ENCODE measurements at places on chromosomes 12 and 14.

DNA sequence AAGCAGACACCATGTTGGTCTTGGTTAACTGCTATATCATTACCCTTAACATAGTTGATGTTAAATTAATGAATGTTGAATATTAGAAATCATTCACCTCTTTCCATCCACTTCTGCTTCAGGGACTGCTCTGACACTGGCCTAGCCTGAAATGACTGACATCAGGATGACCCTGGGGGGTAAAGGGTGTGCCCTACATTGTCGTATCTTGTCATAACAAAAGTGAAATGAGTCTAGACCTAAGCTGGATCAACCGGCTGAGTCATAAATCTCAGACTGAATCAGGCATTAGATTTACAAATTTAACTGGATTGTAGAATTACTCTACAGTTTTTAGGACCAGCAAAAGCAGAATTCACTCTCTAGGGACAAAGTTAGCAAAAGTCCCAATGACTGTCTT is 35.3 kb downstream of the KICS2 start:
- no peaks in the 10 kb centered on the region for H3K27me3 ChIP-seq
- H3K4me1 ChIP-seq: no peaks in the 10 kb centered on the region
- no peak overlapping the region for H3K27ac ChIP-seq
- DNase-seq: no peak
- H3K4me3 ChIP-seq: no peak overlapping the region
- H3K36me3 ChIP-seq: no peaks in the 10 kb centered on the region

DNA sequence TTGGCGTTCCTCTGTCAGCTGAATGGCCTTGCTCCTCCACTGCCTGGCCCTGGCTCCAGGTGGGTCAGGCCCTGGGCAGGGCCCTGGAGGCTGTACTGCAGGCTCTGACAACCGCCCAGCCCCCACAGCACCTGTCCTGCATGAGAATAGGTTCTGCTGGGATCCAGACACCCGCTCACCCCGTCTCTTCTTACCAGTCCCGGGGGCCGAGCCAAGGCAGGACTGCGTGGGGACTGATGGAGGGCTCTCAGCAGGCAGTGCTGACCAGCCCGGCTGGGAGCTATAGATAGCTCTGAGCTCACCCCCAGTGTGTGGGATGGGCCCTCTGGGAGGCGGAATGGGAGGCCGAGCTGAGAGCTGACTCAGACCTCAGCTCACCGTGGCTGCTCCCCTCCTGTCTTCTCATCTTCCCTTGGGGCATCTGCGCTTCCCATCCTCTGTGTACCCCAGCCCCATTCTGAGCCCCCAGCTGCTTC is 39.6 kb downstream of the TEAD4 start:
- DNase-seq: peak; percentile 71
- no peak overlapping the region for H3K27ac ChIP-seq
- H3K27me3 ChIP-seq: peaks cover 5% of the 10 kb centered on the region
- peaks cover 31% of the 10 kb centered on the region for H3K4me1 ChIP-seq
- H3K36me3 ChIP-seq: no peaks in the 10 kb centered on the region

GRCh38 chr12:13631873-13632272 is 349.5 kb downstream of the GRIN2B start:
- H3K36me3 ChIP-seq: no peaks in the 10 kb centered on the region
- no peak overlapping the region for H3K4me3 ChIP-seq
- no peaks in the 10 kb centered on the region for H3K4me1 ChIP-seq
- no peak overlapping the region for H3K27ac ChIP-seq
- H3K27me3 ChIP-seq: peaks cover 2% of the 10 kb centered on the region
- DNase-seq: no peak

GRCh38 chr12:23376238-23376637 is 573.2 kb downstream of the SOX5 start:
- no peaks in the 10 kb centered on the region for H3K4me1 ChIP-seq
- DNase-seq: no peak
- H3K27ac ChIP-seq: no peak overlapping the region
- no peak overlapping the region for H3K4me3 ChIP-seq
- no peaks in the 10 kb centered on the region for H3K27me3 ChIP-seq
- peaks cover 18% of the 10 kb centered on the region for H3K36me3 ChIP-seq

DNA sequence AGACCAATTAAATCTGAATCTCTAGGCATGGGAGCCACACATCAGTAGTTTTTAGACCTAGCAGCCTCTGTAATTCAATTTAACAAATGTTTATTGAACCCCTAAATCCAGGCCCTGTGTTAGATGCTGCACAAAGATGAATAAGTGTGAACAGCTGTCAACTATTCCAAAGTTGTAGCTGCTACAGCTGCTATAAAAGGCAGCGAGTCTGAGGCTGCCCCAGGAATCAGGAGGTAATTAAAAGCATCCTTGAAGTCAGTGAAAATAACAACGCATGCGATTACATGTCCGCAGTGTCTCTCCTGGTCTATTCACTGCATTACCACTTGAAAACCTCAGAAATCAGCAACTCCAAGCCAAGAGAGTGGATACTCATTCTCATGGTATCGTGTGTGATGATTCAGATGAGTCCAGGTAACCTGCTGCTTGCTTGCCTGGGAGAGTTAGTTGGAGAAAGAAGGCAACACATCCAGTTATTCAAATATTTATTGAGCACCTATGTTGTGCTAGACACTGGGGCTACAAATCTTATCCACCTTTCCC is 34.9 kb upstream of the DDHD1 start:
- H3K36me3 ChIP-seq: no peaks in the 10 kb centered on the region
- DNase-seq: no peak
- no peaks in the 10 kb centered on the region for H3K4me1 ChIP-seq
- no peak overlapping the region for H3K4me3 ChIP-seq

DNA sequence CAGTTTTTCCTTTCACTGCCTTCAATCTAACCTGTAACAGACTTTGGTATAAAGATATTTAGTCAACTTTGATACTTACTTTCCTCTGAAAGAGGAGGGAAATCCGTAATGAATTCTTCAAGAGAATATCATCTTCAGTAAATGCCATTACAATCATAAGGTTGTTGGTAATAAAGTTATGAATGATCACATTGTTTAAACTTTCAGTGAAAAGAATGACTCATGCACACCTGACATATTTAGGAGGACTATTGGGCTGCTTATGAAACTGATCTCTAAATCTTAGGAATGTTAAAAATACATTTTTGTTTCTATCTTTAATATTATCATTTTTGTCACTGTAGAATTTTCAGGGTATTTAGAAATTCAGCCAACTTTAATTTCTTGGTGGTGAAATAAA is 474.7 kb downstream of the SLC16A7 start:
- DNase-seq: no peak
- H3K4me1 ChIP-seq: no peaks in the 10 kb centered on the region
- H3K36me3 ChIP-seq: no peaks in the 10 kb centered on the region
- H3K4me3 ChIP-seq: no peak overlapping the region
- H3K27ac ChIP-seq: no peak overlapping the region

GRCh38 chr12:11768233-11768965 is 118.9 kb downstream of the ETV6 start:
- DNase-seq: no peak
- H3K4me3 ChIP-seq: no peak overlapping the region
- no peaks in the 10 kb centered on the region for H3K4me1 ChIP-seq
- no peaks in the 10 kb centered on the region for H3K36me3 ChIP-seq
- no peaks in the 10 kb centered on the region for H3K27me3 ChIP-seq
- no peak overlapping the region for H3K27ac ChIP-seq

- no peak overlapping the region for H3K27ac ChIP-seq
- H3K4me1 ChIP-seq: no peaks in the 10 kb centered on the region
- no peaks in the 10 kb centered on the region for H3K36me3 ChIP-seq
- no peak for DNase-seq
- no peak overlapping the region for H3K4me3 ChIP-seq
Observed at GRCh38 chr12:88952562-88952942, 372.3 kb upstream of the KITLG start.

GRCh38 chr12:123513805-123514204 is 19.7 kb downstream of the RILPL1 start:
- DNase-seq: no peak
- H3K4me3 ChIP-seq: no peak overlapping the region
- no peak overlapping the region for H3K27ac ChIP-seq
- H3K4me1 ChIP-seq: no peaks in the 10 kb centered on the region

DNA sequence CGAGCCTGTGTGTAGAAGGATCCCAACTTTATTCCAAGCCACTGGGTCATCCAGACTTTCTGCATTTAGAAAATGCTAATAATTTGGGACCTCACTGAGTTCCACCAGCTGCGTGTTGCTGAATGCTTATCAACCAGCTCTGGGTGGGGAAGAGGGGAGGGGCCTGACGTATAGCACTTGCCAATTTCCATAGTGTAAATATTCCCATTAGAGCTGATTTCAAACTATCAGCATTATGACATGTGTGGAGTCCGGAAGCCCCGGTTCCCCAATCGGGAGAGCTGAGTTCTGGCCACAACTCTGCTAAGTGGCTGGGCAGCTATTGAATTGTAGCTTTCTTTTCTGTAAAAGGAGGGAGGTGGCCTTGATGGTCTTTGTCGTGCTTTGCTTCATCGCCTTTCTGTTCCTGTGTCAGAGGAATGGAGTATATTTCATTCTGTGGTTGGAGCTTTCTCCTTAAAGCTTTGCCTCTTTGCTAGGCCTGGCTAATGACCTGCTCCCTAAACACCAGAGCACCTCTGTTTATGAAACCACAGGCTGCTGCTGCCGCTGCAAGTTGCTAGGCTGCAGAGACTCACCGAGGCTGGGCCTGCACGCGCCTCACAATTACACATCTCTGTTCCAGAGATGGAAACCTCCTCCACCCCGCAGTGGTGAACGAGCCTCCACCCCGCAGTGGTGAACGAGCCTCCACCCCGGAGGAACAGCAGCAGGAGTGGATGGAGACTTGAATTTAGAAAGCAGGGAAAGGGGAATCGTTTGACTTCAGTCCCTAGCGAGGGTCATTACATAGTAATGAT is 7.7 kb upstream of the BCL7A start:
- H3K4me3 ChIP-seq: no peak overlapping the region
- peaks cover 14% of the 10 kb centered on the region for H3K4me1 ChIP-seq
- DNase-seq: peak; percentile 12

GRCh38 chr12:6855322-6855721 is 3.4 kb downstream of the USP5 start:
- no peak overlapping the region for H3K4me3 ChIP-seq
- no peak for DNase-seq
- H3K27ac ChIP-seq: no peak overlapping the region
- peaks cover 10% of the 10 kb centered on the region for H3K27me3 ChIP-seq
- H3K4me1 ChIP-seq: peaks cover 13% of the 10 kb centered on the region
- H3K36me3 ChIP-seq: no peaks in the 10 kb centered on the region

- H3K4me3 ChIP-seq: no peak overlapping the region
- H3K36me3 ChIP-seq: no peaks in the 10 kb centered on the region
- no peak for DNase-seq
- no peak overlapping the region for H3K27ac ChIP-seq
- peaks cover 18% of the 10 kb centered on the region for H3K27me3 ChIP-seq
Observed at GRCh38 chr12:52871291-52872039, 22.7 kb upstream of the KRT78 start.

Data from glutamatergic neuron (in vitro differentiated cells).